ENCODE measurements at places on chromosomes 5 and 9. TPM values are rescaled to one million over a fixed set of nuclear protein-coding genes. Genes with fewer than 3 reads are reported as not detected.

Gene PDCD1LG2
- 2.6 TPM for total RNA-seq

Gene ABITRAM
- 3.7 TPM for total RNA-seq

Gene ANKRD18A
- not detected for total RNA-seq

Gene ADCY2
- 0.65 TPM for total RNA-seq

Gene GBGT1
- total RNA-seq, result 7.8 TPM

Gene BDP1
- total RNA-seq, result 15.8 TPM
